IMR-90 (cell line): ENCODE measurements at places on chromosomes 7 and 10. TPM values are rescaled to one million over a fixed set of nuclear protein-coding genes. Genes with fewer than 3 reads are reported as not detected.

AMPH gene
- total RNA-seq, result 3.9 and 4.2 TPM in 2 replicates

CNOT4 gene
- total RNA-seq, result 8.1 and 10.0 TPM in 2 replicates

APBB1IP gene
- total RNA-seq, result not detected in 2 replicates

FANK1 gene
- 0.90 and 1.9 TPM in 2 replicates for total RNA-seq

FBXO24 gene
- 0.28 and 0.54 TPM in 2 replicates for total RNA-seq

PPP1R17 gene
- not detected in 2 replicates for total RNA-seq

GRCh38 chr10:97714401-97715258 lies 1.1 kb downstream of the MARVELD1 start:
- peak overlapping the region; percentile 99 for H3K27ac ChIP-seq
- H3K4me1 ChIP-seq, result peaks cover 29% of the 10 kb centered on the region

DNA sequence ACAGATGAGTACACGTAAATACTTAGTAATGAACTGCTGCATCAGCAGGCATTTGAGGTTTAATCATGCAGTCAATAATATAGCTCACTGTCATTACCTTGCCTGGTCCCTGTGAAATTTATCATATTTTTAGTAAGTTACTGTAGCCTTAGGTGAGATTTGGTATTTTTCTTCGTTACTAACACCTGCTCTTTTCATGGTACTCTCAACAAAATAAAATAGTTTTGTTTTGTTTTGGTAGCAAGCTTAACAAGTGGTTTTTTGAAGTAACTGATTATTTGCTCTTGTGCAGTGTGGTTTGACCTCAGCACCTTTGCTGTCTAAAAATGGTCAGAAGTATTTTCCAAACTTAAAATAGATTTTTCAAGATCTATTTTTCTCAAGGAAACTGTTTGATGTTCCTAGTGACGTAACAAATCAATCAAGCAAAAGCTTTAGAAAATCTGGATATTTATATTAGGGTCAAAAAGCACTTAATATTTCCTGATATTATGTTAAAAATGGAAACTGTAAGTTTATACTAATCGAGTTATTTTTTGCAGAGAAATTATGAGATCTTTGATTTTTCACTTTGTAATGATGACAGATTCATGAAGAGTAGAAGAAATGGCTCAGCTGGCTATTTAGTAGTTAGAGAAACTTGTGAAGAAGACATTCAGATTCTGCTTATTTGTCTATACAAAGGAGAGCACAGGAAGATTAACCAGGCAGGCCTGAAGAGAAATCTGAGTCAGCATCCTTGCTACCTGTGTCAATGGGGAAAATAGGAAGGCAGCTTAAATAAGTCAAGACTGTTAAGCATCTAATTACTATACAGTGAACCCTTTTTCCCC lies 21.0 kb upstream of the RPA3 start:
- no peaks in the 10 kb centered on the region for H3K4me1 ChIP-seq
- no peak for DNase-seq
- H3K36me3 ChIP-seq, result no peaks in the 10 kb centered on the region
- H3K27ac ChIP-seq, result no peak overlapping the region

DNA sequence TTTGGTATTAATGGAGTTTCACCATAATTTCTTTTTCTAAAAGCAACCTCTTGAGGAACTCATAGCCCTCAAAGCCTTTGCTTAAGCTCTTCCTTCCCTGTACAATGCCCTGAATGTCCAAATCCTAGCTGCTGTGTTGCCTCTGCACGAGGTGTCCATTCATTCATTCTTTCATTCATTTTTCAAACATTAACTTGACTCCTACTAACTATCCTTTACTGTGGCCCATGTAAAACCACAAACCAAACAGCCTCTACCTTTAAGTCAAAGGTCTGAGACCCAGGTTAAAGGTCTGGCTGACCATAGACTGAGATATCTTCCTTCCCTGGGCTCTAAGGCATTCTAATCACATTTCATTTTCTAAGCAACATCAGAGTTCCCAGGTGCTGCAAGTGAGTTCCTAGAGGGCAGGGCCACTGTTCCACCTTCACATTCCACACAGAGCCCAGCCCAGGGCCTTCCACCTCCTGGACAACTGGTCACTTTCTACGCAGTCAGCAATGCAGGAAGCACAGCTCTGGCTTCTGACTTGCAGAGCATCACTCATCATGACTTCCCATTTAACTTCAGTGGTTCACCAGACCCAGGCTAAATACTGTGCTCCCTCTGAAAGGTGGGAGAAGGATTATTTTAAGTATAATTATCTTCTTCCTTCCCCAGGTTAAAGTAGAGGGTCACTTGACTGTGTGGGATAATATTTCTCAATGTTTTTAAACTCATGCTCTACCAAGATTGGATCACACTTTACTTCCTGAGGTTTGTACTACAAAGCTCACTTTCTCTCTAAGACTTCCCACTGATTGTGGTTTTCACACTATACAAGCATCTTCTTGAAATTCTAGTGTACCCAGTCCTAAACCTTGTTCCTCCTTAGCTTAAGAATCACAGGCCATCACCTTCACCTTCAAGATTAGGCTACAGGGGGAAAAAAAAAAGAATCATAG lies 19.1 kb downstream of the ATXN7L1 start:
- DNase-seq, result no peak
- no peaks in the 10 kb centered on the region for H3K36me3 ChIP-seq
- peaks cover 3% of the 10 kb centered on the region; the same call in 1 of the 2 replicates for H3K4me1 ChIP-seq
- no peaks in the 10 kb centered on the region for H3K27me3 ChIP-seq
- H3K27ac ChIP-seq, result no peak overlapping the region
- no peak overlapping the region for H3K4me3 ChIP-seq

GRCh38 chr7:122423591-122423990 lies 119.0 kb upstream of the FEZF1 start:
- no peaks in the 10 kb centered on the region for H3K4me1 ChIP-seq
- H3K36me3 ChIP-seq, result no peaks in the 10 kb centered on the region
- DNase-seq, result no peak
- no peaks in the 10 kb centered on the region for H3K27me3 ChIP-seq
- H3K4me3 ChIP-seq, result no peak overlapping the region

GRCh38 chr10:43453266-43453831 lies 16.4 kb downstream of the ZNF487 start:
- DNase-seq, result no peak
- no peaks in the 10 kb centered on the region for H3K36me3 ChIP-seq
- peaks cover 4% of the 10 kb centered on the region; the same call in 1 of the 2 replicates for H3K4me1 ChIP-seq
- H3K4me3 ChIP-seq, result no peak overlapping the region

- no peaks in the 10 kb centered on the region for H3K36me3 ChIP-seq
- no peaks in the 10 kb centered on the region for H3K27me3 ChIP-seq
- DNase-seq, result no peak
- no peak overlapping the region for H3K27ac ChIP-seq
Observed at GRCh38 chr10:51691135-51691534, 8.3 kb downstream of the CSTF2T start.

GRCh38 chr7:116211913-116212596 lies 1.7 kb downstream of the TES start:
- H3K27me3 ChIP-seq, result no peaks in the 10 kb centered on the region
- no peaks in the 10 kb centered on the region for H3K36me3 ChIP-seq
- peak overlapping the region; percentile 86; the same call in 1 of the 2 replicates for H3K4me3 ChIP-seq
- peak; percentile 31 for DNase-seq
